Body of pancreas (tissue), 4 donors: ENCODE measurements at places on chromosomes 11 and 22. TPM values are rescaled to one million over a fixed set of nuclear protein-coding genes. Genes with fewer than 3 reads are reported as not detected.

GRCh38 chr11:78403781-78404180 lies 13.8 kb downstream of the GAB2 start:
- no peak for DNase-seq

DNA sequence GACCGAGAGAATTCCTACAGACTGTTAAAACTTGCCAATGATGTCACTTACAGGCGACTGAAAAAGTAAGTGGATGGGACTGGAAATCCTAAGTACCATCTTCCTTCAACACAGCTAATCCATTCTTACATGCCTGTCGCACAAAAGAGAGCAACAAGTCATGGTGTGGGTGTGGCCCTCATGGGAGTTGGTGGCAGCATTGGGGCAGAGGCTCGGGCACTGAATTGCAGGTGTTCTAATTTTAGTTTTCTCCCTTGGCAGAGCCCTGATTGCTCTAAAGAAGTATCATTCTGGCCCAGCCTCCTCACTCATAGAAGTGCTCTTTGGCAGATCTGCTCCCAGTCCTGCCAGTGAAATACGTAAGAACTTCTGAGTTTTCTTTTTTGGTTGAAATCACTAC lies 4.6 kb downstream of the IGHMBP2 start:
- DNase-seq = no peak

GRCh38 chr22:40593460-40594273 lies 42.9 kb downstream of the MRTFA start:
- DNase-seq = no peak

GRCh38 chr22:36470994-36471331 lies 10.5 kb downstream of the TXN2 start:
- no peak for DNase-seq

Gene SGSM1
- total RNA-seq = 3.6 TPM

GRCh38 chr22:46113910-46114517 lies 36.3 kb upstream of the PPARA start:
- no peak for DNase-seq

Gene HIPK3
- 51.7 TPM for total RNA-seq

Gene MAP6
- 3.4 TPM for total RNA-seq

GRCh38 chr22:19970479-19971275 lies 29.1 kb upstream of the TXNRD2 start:
- DNase-seq = peak; percentile 67

Gene DCHS1
- 6.0 TPM for total RNA-seq

Gene ARHGAP42
- 3.6 TPM for total RNA-seq

Gene APOA1
- total RNA-seq = 1.0 TPM

GRCh38 chr11:118290923-118291322 lies 13.6 kb upstream of the CD3E start:
- peak; percentile 56 for DNase-seq

- DNase-seq = no peak
Observed at GRCh38 chr11:58844361-58845005, at the start of gene GLYATL2. TSS of gene GLYATL2 (minus strand) at chr11:58844704. CDS start at chr11:58839612, 5,092 bp downstream.

DNA sequence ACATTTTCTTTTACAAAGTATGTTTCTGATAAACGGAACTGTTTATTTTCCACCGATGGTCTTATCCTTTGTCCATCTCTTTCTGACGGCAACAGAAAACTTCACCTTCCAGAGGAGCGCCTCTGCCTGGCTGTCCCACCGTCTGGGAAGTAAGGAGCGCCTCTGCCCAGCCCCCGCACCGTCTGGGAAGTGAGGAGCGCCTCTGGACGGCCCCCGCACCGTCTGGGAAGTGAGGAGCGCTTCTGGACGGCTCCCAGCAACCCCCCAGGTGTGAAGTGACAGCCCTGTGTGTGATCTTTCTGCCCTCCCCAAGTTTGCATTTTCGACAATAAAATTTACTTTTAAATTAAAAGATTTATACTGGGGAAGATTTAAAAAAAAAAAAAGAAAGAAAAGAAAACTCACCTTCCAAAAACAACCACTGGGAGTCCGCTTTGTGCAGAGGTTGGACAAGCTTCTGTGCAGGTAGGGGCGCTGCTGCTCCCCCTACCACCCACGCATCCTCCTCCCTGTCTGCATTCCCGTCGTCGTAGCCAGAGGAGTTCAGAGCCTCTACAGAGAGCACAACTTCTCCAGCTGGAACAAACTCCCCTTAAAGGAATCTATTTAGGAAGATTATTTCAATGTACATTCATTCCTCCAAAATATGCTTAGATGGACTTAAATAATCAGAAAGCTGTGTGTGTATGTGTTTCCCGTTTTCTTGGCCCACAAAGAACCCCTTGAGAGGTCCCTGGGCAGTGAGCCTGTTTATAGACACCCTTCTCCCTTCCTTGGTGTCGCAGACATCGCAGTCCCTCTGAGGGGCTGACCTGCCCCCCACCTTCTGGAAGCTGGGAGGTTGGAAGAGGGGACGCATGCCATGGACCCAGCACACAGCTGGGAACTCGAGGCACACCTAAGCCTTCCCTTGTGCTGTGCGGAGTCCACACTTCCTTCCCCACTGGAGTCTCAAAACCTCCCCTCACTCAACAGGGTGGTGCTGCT lies 849 bp upstream of the APOBEC3B start:
- peak; percentile 73 for DNase-seq

Gene IGSF22
- total RNA-seq = not detected

GRCh38 chr22:45579306-45579705 lies 76.6 kb downstream of the FBLN1 start:
- DNase-seq = no peak

GRCh38 chr11:78798663-78799062 lies 224.0 kb upstream of the NARS2 start:
- peak; percentile 73 for DNase-seq
